CD4-positive, CD25-positive, alpha-beta regulatory T cell (primary cell): ENCODE measurements at places on chromosomes 1 and 21. TPM values are rescaled to one million over a fixed set of nuclear protein-coding genes. Genes with fewer than 3 reads are reported as not detected.

AIRE gene
- total RNA-seq, result 0.39 TPM

RYR2 gene
- 0.02 TPM for total RNA-seq

IGSF3 gene
- total RNA-seq, result 0.42 TPM

UBL4B gene
- total RNA-seq, result not detected

SNIP1 gene
- total RNA-seq, result 52.3 TPM
